ENCODE measurements at places on chromosomes 7 and 10.

DNA sequence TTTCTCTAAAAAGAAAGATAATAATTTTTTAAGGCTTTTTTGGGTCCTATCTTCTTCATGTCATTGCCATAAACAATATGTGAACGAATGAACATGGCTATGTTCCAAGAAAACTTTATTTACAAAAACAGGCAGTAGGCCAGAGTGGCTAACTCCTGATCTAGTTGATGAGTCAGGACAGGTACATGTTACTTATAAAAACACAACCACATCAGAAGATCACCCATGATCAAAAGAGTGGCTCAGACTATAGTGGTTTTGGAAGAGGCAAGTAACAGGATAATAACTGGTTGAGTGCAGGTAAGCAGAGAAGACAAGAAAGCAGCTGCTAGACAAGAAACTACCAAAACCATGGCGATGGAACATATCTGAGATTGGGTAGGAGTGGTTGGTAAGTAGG, 468.7 kb downstream of the KCNMA1 start:
- DNase-seq = no peak

DNA sequence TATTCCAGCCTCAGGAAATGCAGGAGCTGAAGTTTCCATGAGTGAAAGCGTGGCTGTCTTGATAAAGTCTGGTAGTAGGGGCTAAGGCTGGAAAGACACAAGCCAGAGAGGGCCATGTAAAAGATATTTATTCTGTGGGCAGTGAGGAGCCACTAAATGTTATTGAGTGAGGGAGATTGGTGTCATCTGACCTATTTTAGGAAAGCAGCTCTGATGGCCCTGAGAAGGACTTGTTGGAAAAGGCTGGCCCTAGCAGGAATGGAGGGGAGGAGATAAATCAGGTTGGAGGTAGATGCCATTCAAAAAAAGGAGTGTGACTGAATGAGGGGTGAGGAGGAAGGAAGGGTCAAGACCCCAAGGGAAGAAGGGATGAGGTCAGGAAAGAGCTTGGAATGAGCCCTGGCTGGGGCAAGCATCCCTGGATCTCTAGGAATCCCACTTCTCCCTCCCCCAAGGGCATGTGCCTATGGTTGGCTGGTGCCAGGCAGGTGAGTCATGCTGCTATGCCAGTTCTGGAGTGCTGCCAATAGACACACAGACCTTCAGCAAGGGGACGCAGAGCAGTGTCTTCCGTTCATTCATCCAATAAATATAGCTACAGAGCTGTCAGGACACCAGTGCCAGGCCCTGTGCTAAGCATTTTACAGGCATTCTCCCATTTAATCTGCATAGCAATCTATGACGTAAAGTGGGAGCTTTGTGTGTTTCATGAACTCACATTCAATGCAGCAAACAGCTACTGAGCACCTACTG, 2.0 kb downstream of the ANKRD2 start:
- DNase-seq = no peak

DNA sequence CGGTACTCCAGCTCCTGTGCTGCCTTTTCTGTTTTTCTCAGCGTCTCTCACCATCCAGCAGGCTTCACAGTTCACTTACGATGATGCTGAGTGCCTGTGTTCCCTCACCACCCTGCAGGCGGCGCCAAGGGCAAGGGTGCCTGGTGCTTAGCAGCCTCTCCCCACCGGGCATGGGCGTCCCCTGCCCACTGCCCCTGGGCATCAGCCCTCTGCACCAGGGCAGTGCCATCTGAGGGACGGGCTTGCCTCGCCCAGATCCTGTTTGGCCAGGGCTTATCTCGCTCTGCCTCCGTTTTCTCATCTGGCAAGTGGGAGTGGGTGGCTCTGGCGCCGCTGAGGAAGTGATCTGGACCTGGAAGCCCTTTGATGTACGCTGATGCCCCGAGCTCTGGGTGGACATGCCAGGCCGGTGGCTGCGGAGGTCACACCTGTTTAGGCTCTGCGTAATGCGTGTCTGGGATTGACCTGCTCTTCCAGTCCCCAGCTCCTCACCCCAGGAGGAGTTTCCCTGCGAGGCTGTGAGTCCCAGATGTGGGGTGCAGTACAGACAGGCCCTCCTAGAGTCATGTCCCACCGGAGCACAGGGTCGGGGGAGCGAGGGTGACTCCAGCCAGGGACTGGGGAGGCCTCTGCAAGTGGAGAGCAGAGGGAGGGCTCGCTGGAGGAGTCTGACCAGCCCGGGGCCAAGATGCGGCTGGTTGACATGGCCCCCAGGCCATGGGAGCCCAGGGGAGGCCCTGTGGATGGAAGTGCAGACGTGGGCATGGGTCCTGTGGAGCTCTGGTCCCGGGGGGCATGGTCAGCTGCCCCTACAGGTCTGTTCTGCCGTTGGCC, 11.8 kb downstream of the TTYH3 start:
- DNase-seq = no peak

GRCh38 chr10:77768039-77768438, 130.4 kb upstream of the KCNMA1 start:
- DNase-seq = no peak

DNA sequence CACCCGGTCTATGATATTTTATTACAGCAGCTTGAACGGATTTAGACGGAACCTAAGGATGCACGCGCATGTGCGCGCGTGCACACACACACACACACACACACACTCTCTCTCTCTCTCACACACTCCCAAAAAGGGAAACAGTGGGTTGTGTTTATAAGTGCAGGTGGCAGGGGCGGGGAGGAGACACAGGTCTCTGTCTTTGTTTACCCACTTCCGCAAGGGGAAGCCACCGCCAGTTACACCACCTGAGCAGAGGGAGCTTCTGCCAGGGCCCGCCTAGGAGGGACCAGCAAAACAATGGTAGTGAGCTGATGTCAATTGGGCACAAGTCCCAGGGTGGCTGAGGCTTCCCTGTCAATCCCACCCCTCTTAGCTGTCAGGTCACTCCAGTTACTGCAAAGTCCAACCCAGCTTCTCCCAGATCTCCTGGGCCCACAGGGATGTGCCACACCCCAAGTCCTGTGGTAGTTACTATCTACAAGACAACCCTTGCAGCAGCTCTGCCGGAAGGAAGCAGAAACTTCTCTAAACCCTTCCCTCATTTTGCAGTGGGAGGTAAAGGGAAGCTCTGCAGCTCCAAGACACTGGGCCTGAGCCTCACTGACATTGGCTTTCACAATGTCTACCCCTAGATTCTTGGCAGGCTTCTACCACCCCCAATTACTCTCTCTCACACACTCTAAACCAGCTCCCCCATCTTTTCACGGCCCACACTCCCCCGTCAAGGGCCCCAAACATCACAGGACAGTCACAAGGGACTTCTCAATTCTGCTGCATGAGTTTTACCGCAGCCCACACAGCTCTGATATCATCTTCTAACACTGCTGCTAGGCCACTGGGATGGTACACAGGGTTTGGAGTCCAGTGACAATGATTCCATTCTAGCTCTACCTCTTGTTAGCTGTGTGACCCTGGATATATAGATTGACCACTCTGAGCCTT, 17.6 kb downstream of the ANXA11 start:
- peak; percentile 93 for DNase-seq

DNA sequence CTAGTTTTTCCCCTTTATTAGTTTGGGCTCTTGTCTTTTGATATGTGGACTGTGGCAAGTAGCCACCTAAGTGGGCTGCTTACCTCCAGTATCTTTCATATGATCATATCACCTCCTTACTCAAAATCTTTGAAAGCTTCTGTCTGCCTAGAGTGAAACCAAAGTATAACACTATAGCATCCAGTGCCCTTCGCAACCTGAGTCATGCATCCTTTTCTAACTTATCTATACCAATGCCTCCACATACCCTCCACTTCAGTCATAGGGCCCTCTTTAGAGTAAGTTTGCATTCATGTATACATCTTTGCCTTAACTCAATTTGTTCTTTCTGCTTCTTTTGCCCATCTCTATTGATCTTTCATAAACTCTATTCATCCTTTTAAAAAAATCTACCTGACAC, 15.7 kb upstream of the MACC1 start:
- DNase-seq = no peak

GRCh38 chr10:22437620-22438588, 92.6 kb downstream of the SPAG6 start:
- no peak for DNase-seq

DNA sequence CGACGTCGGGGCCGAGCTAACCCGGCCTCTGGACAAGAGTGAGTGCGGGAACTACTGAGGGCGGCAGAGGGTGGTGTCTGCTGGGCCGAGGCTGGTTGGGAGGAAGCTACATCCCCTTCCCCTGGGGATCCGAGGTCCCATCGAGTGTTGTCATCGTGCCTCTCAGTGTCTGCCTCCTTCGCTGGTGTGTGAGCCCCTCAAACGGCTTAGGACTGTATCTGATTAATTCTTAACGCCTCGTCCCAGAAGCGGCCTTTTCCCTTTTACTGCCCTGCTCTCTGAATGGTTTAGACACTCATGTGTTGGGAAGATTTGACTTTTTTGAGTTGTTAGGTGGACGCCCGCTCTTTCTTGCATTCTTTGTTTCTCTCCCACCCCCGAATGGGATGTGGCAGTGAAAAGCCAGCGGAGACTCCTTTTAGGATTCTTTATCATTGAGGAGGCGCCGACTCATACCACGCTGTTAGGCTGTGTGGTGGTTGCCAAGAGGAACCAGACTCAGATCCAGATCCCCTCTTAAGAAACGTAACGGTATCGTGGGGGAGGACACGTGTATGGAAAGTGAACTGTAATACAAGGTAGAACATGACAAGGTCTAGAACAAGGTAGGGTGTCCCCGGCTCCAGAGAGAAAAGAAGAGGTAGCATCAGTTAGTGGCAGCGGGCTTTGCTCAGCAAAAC, 631 bp downstream of the SUPV3L1 start:
- no peak for DNase-seq

DNA sequence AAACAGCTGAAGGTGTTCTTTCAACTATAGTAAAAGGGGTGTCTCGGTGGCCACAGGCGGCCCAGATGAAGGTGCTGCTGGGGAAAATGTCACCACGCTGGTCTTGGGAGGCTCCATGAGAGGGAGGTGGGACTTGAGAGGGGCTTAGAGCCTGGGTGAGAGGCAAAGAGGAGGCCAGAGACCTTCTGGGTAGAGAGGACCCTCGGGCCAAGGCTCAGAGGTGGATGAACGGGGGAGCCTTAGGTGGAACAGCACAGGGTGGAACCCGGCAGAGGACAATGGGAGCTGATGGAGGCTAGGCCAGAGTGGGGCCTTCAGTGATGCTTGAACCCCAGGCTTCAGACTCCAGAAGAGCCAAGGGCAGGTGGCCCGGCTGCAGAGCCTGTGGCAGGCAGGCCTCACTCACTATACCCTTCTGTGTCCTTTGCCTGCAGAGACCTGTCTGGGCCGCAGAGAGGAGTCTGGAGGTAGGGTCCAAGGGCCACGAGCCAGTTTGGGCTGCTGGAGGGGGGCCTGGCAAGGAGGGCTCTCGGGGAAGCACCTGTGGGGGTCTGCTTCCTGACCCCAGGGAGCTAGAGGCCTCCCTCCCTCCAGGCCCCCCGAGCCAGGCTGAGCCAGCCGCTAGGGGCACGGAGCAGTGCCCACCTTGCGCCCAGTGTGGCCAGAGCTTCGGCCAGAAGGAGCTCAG, 32.1 kb downstream of the ZNF783 start:
- DNase-seq = no peak

DNA sequence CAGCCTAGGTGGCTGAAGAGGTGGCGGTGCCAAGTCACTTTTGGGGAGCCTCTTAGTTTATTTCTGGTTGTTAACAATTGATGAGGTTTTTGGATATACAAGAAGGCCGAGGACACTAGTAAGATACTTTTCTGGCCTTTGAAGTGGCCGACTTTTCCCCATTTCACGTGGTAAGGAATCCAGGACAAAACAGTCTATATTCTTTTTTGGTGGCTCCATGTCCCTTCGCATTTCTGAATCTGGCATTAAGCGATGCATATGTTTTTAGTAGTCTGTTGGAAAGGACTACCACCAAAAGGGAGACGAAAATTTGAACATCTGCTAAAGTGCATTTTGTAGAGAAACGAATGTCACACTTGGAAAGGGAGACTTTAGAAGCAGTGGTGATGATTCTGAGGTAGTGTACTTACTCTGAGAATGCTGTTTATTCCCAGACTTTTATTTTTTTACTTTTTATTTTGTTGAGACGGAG, 1.5 kb downstream of the MLLT10 start:
- DNase-seq = no peak

GRCh38 chr7:30166841-30167235, 32.1 kb downstream of the MTURN start:
- no peak for DNase-seq

DNA sequence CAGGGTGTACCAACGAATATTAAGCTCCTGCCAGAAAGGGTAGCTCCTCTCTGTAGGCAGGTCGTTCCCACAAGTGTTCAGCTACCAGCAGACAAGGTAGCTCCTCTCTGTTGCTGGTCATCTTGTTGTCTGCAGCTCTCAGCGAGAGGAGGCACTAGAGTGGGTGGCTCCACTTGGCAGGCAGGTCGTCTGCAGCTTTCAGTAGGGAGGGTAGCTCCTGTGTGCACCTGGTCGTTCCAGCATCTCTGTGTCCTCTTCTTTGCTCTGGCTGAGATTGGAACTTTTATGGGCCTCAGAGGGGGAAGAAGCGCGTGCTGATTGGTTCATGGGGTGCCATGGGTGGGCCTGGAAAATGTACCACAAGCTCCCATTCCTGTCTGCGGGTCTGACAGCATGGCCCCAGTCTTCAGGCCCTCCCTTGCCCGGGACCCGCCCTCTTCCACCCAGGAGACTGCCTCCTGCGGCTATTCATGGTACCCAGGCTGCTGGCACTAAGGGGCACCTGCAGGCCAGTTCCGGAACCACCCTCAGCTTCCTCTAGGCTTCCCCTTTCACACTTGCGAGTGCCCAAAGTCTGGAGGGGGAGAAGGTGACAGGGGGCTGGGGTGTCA, 63.9 kb upstream of the CACNA2D1 start:
- no peak for DNase-seq

- DNase-seq = no peak
Measured at GRCh38 chr7:151139071-151139790, 28.3 kb downstream of the GBX1 start.

- DNase-seq = no peak
Measured at GRCh38 chr7:155071121-155071651, 1.1 kb downstream of the HTR5A start.

DNA sequence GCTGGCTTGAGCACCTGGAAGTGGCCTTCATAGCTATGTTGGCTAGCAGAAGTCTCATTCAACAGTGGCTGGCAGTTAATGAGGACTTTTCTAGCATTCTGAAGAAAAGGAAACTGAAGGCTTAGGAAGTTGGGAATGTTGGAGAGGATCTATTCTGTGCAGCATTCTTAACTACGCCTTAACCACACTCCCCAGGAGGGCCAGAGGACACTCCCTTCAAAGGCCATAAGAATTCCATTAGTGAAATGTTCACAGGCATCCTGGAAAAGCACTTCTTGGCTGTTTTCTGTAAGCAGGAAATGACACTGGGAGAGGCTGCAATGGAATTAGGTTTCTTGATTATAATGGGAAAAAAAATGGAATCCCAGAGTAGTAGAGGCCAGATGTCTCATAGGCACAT, 188.9 kb downstream of the ARHGAP12 start:
- DNase-seq = no peak

GRCh38 chr10:11448190-11448544, 163.3 kb downstream of the USP6NL start:
- no peak for DNase-seq

DNA sequence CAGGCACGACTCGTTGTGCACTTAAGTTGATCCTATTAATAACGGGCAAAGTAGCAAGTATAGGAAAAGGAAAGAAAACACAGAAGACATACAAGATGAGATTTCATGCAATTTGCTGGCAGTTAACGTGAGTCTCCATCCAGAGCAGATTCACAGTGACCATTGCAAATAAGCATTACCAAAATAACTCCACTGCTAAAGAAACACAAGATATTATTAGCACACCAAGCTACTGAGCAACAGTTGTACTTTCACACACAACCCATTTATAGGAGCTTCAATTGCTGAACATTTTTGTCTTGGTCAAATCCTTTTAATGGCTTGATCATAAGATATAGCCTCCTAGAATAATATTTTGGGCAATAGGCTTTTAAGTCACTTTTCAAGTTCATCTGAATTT, 187.7 kb upstream of the HGF start:
- no peak for DNase-seq

All from naive thymus-derived CD4-positive, alpha-beta T cell (primary cell).